ENCODE measurements at places on chromosomes 16 and 17. TPM values are rescaled to one million over a fixed set of nuclear protein-coding genes. Genes with fewer than 3 reads are reported as not detected.

The KRTAP1-1 gene
- not detected for total RNA-seq

The NOS2 gene
- total RNA-seq = 19.0 TPM

The SEPTIN12 gene
- not detected for total RNA-seq

- no peaks in the 10 kb centered on the region for H3K27me3 ChIP-seq
- no peaks in the 10 kb centered on the region for H3K36me3 ChIP-seq
Observed at GRCh38 chr17:15431766-15432165, 35.7 kb downstream of the CDRT4 start.

GRCh38 chr16:49674351-49674851 lies 181.5 kb downstream of the ZNF423 start:
- H3K36me3 ChIP-seq = no peaks in the 10 kb centered on the region
- no peak overlapping the region for H3K27ac ChIP-seq
- DNase-seq = no peak
- H3K27me3 ChIP-seq = no peaks in the 10 kb centered on the region
- no peaks in the 10 kb centered on the region for H3K4me1 ChIP-seq
- no peak overlapping the region for H3K4me3 ChIP-seq

DNA sequence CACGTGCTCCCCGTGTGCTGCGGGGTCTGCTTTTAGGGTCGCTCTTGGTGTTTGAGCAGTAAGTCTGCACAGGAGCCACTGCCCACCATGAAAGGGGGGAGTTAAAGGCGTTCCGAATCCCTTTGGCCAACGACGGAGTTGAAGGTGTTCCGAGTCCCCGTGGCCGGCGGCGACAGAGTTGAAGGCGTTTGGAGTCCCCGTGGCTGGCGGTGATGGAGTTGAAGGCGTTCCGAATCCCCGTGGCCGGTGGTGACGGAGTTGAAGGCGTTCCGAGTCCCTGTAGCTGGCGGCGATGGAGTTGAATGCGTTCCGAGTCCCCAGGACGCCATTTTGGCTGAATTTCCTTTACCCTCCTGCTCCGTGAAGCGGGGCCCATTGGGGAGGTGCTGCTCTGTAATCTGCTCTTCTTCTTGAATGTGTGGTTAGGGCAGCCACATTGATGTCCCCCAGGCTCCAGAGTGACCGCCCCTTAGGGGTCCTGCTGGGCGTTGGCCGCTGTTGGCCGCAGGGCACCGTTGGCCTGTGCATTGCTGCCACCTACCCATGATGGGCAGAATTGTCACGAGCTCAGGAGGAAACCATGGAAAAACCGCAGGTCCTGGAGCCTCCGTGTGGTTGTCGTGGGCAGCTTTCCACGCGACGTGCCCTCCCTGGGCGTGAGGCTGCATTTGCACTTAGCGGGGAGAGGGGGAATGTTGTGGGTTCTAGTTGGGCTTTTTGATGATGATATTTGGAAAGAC lies 73.7 kb upstream of the ZNF750 start:
- H3K4me3 ChIP-seq = no peak overlapping the region
- peak; percentile 59 for DNase-seq
- no peak overlapping the region for H3K27ac ChIP-seq
- H3K36me3 ChIP-seq = peaks cover 4% of the 10 kb centered on the region
- no peaks in the 10 kb centered on the region for H3K27me3 ChIP-seq

DNA sequence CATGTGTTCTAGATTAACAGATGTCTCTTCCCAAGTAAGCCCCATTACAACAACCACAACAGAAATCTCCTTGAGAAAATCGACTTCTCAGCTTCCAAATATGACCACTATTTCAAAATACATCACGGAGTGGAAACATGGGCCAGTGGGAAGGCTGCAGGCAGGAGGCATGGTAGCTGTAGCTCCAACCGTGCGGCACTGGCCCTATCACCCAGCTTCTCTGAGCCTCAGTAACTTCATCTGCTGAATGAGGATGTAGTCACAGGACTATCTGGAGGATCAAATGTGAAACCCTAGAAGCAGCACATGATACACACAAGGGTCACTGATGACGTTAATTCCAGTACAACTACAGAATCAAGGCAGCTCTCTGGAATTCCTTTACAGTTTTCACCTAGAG lies 112.2 kb downstream of the VPS53 start:
- H3K4me3 ChIP-seq = no peak overlapping the region
- H3K36me3 ChIP-seq = no peaks in the 10 kb centered on the region
- no peaks in the 10 kb centered on the region for H3K4me1 ChIP-seq
- H3K27me3 ChIP-seq = no peaks in the 10 kb centered on the region
- H3K27ac ChIP-seq = no peak overlapping the region

- no peak overlapping the region for H3K4me3 ChIP-seq
- no peak overlapping the region for H3K27ac ChIP-seq
- H3K27me3 ChIP-seq = no peaks in the 10 kb centered on the region
- peaks cover 35% of the 10 kb centered on the region for H3K4me1 ChIP-seq
- no peak for DNase-seq
- no peaks in the 10 kb centered on the region for H3K36me3 ChIP-seq
Observed at GRCh38 chr17:43645765-43646481, 15.8 kb downstream of the MEOX1 start.

- H3K27me3 ChIP-seq = no peaks in the 10 kb centered on the region
- H3K4me1 ChIP-seq = peaks cover 31% of the 10 kb centered on the region
- DNase-seq = no peak
Observed at GRCh38 chr17:74740641-74741387, 3.8 kb downstream of the RAB37 start.
